Activated CD4-positive, alpha-beta T cell treated with anti-CD3 and anti-CD28 coated beads, Interleukin-2, amount 50 U/mL, for 24 hours (primary cell): ENCODE measurements at places on chromosomes 4 and X.

GRCh38 chr4:178632415-178632814 lies 1190.2 kb upstream of the AGA start:
- DNase-seq: no peak

- DNase-seq: no peak
Observed at GRCh38 chrX:111646515-111646914, 34.5 kb upstream of the ALG13 start.

GRCh38 chrX:154113729-154114128 lies 16.2 kb upstream of the MECP2 start:
- no peak for DNase-seq

DNA sequence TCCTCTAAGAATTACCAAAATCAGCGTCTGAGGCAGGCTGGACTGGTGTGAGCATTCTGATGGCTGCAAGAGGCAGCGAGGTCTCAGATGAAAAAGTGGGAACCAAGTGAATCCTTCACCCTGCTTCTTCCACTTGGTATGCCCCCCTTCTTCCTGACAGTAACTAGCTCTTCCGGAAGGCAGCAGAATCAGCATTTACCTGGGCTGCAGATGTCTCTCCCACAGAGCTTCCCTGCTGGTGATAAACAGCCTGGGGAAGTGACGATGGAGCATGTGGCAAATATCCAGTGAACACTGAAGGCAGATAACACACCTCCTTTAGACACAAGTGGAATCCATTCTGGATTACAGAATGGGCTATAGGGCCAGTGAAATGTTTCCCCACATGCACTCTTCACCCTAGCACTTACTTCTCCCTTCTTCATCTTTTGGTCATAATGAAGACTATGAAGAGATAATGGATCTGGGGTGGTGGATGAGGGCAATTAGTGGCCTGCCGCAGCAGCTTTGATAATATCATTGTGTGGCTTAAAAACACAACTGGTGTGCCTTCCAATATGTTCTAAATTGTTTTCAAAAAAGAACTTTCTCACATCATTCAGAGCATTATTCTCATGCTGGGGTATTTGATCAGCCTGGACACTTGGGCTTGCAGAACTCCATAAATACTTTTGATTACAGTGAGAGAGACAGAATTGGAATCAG lies 60.8 kb upstream of the TBC1D9 start:
- DNase-seq: no peak

DNA sequence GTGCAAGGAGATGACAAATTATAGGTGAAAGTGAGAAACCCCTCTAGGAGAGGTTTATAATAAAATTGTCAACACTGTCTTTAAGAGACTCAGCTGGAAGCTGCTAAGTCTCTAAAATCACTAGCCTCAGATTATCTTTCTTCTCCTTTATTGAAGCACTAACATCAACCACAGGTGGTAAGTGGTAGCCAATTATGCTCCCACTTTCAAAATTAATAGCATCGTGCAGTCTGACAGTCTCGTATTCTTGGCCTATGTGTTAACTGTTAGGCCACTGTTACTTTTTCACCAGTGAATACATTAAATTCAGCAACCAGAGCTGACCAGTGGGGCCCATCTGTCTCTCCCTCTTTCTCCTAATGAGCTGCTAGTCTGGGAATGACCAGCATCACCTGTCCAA lies 674.1 kb downstream of the RAPGEF2 start:
- DNase-seq: no peak

DNA sequence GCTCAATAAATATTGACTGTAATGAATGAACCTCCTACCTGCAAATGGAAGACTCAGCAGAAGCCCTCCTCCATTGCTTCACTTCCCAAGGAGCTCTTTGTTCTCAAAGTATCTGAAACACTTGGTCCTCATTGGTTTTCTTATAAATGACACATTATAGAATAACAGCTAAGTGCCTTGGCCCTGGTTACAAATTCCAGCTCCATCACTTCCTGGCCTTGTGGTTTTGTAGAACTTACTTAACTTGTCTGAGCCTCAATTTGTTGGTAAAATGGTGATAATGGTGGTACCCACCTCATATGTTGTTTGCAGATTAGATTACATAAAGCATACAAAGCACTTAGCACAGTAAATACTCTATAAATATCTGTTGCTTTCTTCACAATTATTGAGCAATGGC lies 25.2 kb upstream of the SMIM20 start:
- DNase-seq: no peak

DNA sequence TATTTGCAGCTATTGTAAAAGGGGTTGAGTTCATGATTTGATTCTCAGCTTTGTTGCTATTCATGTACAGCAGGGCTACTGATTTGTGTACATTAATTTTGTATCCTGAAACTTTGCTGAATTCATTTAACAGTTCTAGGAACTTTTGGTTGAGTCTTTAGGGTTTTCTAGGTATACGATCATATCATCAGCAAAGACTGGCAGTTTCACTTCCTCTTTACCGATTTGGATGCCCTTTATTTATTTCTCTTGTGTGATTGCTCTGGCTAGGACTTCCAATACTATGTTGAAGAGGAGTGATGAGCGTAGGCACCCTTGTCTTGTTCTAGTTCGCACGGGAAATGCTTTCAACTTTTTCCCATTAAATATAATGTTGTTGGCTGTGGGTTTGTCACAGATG lies 48.1 kb downstream of the NPY1R start:
- DNase-seq: no peak
